ENCODE measurements at places on chromosomes 2 and 18. TPM values are rescaled to one million over a fixed set of nuclear protein-coding genes. Genes with fewer than 3 reads are reported as not detected.
A peak's percentile ranks its signal among the peaks of the same experiment; 100 is the strongest.

GRCh38 chr2:188720811-188721605 is 253.2 kb upstream of the COL3A1 start:
- H3K4me1 ChIP-seq = no peaks in the 10 kb centered on the region
- no peak overlapping the region for H3K4me3 ChIP-seq
- no peak for DNase-seq
- no peaks in the 10 kb centered on the region for H3K27me3 ChIP-seq
- H3K27ac ChIP-seq = no peak overlapping the region

GRCh38 chr2:197209246-197209645 is 101.3 kb downstream of the ANKRD44 start:
- peaks cover 98% of the 10 kb centered on the region for H3K4me1 ChIP-seq
- H3K4me3 ChIP-seq = peak overlapping the region; percentile 50
- H3K27ac ChIP-seq = peak overlapping the region; percentile 89
- no peaks in the 10 kb centered on the region for H3K27me3 ChIP-seq

SLC16A14 gene
- 0.08 TPM for total RNA-seq

EVA1A gene
- total RNA-seq = not detected

Data from activated CD4-positive, alpha-beta T cell treated with anti-CD3 and anti-CD28 coated beads, Interleukin-2, amount 10 ng/mL, durations not matched to agents 7 days and 5 days (primary cell).